Glomerular endothelial cell (primary cell): ENCODE measurements at places on chromosomes 7 and 10.

DNA sequence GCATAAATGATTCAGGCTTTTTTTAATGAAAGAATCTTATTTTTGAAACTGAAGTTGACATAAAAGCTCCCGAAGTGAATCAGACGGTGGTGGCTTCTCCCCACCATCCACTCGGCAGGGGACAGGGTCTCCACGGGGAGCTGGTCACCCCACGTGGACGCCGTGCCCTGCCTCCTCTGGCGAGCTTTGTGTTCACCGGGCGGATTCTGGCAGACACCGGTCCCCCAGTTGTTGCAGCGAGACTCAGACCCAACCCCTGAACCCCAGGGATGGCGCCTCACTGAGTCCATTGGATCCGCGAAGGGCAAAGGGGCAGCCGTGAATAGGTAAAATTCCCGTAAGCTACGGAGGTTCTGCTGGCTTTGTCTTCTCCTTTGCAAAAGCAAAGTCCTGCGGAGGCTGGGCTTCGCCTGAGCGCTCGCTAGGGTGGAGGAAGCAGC lies 38.4 kb downstream of the PTPRN2 start:
- no peak for DNase-seq

GRCh38 chr7:137399827-137400823 lies 56.6 kb upstream of the PTN start:
- no peak for DNase-seq

DNA sequence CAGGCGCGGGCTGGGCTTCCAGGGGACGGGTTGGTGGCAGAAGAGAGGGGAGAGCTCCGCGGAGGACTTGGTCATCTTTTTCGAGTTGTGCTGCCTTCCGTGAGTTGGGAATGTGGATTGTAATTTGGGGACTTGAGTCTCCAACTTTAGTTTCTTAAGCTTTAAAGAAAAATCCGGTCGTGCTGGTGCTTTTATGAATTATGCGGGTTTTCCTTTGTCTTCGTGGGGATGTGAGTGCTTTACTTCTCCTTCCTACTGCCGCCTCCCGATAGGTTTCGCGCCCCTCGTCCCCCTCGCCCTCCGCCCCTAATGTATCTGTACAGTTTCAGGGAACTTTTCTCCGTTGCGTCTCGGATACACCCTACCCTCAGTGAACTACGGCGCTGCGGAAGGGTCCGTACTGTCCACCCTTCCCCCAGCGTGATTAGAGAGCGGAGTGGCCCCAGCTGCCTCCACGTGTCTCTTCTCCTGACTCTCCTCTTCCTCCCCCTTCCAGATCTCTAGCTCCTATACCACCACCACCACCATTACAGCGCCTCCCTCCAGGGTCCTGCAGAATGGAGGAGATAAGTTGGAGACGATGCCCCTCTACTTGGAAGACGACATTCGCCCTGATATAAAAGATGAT lies 649 bp downstream of the SCD start:
- DNase-seq = no peak

GRCh38 chr10:78865931-78866717 lies 202.6 kb upstream of the ZMIZ1 start:
- DNase-seq = no peak

DNA sequence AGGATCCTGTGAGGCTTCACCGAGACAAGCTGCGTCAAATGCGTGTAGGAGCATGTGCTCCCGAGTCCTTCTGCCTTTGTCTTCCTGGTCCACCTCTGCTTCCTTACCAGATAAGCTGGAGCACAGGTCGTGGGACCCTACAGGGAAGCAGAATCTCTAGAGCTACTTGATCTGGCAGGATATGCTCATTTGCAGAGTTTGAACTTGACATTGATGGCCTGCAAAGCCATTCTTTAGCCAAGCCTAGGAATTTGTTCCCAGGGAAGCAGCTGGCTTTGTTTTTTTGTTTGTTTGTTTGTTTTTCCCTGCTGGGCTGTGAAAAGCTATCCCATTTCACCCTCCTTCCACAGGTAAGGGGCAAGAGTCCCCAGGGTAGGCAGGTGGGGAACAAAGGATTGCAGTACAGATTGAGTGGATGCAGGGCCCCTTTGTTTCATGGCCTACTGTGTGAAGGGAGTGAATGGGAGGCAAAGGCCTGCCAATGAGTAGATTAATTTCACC lies 200.0 kb upstream of the BMPER start:
- no peak for DNase-seq
